ENCODE measurements at places on chromosomes 5 and 9.
A peak's percentile ranks its signal among the peaks of the same experiment; 100 is the strongest.

- DNase-seq = no peak
These were observed 68.6 kb upstream of the RNF130 start for GRCh38 chr5:180140079-180140554.

DNA sequence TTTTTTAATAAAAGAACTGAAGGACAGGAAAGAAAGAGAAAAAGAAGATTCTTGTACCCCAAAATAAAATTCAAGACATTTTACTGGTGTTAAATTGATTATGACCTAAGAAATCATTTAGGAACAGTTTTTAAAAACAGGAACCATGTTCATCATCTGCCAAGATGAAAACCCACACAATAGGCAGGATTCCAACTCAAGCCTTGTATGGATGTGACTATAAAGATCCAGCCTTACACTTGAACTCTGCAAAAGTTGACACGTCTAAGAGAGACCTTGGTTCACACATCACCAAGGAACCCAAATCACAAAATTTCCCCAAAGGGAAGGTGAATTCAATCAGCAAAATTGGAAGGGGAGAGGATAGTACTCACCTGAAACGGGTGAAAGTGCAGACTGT lies 82.6 kb downstream of the SMIM23 start:
- DNase-seq = no peak

- no peak for DNase-seq
These were observed 19.0 kb downstream of the PTCH1 start for GRCh38 chr9:95497772-95498171.

GRCh38 chr5:133128066-133128465 lies 76.3 kb downstream of the HSPA4 start:
- DNase-seq = no peak

GRCh38 chr5:67267512-67268216 lies 71.1 kb upstream of the CD180 start:
- peak; percentile 30 for DNase-seq

GRCh38 chr5:116939641-116940040 lies 365.0 kb upstream of the SEMA6A start:
- DNase-seq = no peak

GRCh38 chr5:80153586-80154126 lies 102.2 kb downstream of the SERINC5 start:
- DNase-seq = no peak

All from epithelial cell of esophagus (primary cell).